ENCODE measurements at places on chromosomes 2 and 18. TPM values are rescaled to one million over a fixed set of nuclear protein-coding genes. Genes with fewer than 3 reads are reported as not detected.

DNA sequence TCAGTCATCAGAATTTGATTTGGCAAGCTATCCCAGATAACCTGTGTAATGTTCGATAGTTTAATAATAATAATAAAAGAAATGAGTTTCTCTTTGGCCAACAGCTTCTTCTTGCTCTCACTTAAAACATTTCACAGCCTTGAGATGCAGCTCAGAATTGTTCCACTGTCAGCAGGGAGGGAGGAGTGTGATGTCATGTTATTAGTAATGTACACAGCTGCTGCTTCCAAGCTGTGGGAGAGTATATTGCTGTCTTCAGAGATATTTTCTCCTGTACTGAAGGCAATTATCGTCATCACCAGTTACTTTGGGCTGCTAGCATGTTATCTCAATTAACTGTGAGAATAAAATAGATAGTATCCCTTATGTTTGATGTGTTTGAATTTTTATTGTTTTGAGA lies 146.9 kb upstream of the MAP3K20 start:
- no peak for DNase-seq

DNA sequence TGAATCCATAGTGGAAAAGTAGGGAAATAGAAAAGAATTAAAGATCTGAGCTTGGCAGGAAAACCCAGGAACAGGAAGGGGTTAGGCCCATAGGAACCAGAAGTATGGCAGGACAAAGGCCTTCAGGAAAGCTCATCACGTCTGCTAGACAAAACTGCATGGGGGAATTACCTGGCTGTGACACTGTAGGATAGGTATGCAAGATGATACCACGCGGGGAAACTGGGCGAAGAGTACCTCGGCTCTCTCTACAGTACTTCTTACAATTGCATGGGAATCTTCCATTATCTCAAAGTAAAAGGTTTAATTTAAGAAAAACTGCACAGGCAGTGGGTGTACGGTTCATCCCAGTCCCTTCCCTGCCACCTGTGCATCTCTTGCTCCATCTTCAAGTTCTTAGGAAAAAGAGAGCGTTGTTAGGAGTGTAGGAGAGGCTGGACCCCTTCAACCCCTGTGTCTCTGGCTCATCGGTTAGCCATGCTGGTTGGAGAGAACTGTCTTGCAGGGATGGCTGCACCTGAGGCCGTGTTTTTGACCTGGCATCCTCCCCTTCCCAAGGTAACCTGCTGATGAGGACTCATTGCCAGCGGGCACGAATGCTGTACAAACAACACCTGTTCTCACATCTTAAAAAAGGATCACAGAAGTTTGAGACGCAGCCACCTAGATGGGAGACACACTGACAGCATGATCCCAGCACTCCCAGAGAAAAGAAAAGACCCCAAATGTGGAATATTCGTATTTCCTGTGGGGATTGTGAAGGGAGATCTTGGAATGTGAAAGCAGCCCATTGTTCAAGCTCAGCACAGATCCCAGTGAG lies 120.5 kb upstream of the COPS8 start:
- no peak for DNase-seq

- no peak for DNase-seq
Measured at GRCh38 chr18:73688851-73689711, 458.6 kb downstream of the FBXO15 start.

DNA sequence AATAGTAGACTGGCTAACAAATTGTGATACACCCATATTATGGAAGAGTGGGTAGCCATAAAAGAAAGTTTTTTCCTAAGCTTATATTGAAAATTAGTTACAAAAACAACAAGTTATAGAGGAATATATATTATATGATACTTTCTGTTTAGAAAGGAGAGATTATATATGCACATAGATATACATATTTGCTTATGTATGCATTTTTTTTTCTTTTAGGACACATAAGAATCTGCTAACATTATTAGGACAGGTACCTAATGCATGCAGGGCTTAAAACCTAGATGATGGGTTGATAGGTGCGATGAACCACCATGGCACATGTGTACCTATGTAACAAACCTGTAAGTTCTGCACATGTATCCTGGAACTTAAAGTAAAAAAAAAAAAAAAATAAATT lies 179.6 kb upstream of the KCNJ3 start:
- no peak for DNase-seq

DNA sequence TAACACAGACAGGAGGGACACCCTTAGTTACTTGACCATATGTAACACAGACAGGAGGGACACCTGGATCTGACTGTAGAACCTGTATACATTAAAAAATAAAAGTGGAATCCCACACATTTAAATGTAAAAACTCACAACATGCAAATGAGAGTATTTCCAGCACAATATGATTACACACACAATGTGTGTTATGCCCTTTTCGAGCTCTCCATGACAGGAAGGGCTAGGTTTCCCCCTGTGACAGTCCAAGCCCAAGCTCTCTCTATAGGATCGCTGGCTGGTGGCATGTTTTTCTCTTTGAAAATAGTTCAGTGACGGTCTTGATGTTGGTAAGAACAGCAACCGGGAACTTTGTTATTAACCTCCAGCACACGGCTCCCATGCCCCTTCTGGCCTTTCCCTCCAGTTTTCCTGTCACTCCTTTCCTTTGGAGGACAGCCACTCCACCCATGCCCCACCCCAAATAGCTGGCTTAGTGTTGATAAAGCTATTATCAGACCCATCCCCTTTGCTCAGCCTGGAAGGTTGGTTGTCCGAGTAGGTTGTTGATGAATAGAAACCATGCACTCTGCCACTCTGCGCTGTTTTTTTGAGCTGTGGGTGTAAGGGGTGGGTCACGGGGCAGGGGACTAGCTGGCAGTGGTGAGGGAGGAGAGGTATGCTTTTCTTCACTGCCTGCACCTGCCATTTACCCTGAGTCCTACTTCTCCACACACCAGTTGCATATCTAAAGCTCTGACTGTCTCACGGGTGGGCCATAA lies 2.7 kb downstream of the RASGRP3 start:
- no peak for DNase-seq

GRCh38 chr2:680496-680895 lies 3.3 kb upstream of the TMEM18 start:
- DNase-seq, result no peak

DNA sequence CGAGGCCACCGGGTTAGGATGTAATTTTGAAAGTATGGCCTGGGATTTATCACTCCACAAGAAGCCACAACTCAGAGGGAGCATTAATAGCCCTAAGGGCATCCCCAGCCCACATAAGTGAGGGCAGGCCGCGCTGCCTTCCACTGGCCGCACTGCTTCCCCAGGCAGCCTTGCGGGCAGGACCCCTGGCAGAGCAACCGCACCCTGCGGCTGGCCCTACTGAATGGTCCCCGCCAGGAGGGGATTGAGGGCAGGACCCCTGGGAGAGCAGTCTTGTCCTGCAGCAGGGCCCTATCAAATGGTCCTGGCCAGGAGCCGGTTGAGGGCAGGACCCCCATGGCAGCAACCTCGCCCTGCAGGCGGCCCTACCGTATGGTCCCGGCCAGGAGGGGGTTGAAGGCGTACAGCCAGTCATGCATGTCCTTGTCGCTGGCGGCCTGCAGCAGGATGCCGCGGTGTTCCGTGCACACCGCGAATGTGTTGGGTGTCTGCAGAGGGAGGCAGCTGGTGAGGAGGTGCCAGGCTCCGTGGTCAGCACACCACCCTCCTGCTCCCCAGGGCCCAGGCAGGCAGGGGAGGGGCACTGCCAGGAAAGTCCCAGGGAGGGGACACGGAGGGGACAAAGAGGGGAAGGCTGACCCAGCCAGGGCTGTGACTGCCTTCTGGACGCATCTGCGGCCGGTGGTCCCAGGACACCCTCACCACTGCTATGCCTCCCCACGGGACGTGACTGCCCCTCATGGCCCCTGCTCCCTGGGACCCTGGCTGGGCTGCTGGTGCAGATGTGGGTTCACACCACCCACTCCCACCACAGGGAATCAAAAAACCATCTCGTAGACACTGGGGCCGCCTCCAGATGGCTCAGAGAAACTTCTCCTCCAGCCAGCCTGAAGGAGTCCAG lies 26.3 kb downstream of the AQP12A start:
- DNase-seq, result no peak

GRCh38 chr2:234146087-234146826 lies 95.8 kb downstream of the SPP2 start:
- DNase-seq, result no peak

DNA sequence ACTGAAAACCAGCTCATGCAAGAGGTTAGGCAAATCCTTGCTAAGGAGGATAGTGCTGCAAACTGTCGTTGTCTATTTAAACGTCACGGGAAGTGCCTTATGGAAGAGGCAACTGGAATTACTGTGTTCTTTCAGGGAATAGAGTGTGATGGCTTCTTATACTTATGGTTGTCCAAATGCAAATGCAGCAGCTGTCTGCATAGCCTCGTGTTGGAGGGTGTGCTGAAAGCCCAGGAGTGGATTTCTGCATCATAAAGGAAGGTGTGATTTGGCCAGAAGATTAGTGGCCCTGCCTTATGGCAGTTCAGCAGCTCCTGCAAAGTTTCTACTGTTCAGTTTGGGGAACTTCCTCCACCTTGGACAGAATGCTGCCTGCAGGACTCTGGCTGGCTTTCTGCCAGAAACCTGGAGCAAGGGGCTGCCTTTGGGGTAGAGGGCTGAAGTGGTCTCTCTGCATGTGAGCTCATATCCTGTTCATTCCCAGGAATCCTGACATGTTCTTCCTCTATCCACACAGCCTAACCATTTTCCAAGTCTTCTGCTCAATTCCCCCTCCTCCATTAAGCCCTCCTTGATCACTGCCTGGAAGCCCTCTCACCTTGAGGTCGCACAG lies 321.2 kb upstream of the CXCR4 start:
- no peak for DNase-seq

DNA sequence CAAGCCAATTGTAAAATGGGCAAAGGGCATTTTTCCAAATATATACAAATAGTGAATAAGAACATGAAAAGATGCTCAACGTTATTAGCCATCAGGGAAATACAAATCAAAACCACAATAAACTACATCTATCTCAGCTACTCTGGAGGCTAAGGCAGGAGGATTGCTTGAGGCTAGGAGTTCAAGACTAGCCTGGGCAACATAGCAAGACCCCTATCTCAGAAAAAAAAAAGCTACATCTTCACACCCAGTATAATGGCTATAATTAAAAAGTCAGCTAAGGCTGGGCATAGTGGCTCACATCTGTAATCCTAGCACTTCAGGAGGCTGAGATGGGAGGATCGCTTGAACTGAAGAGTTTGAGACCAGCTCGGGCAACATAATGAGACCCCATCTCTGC lies 12.6 kb upstream of the NCL start:
- DNase-seq, result no peak

GRCh38 chr2:22829791-22830190 lies 555.2 kb upstream of the KLHL29 start:
- DNase-seq, result no peak

DNA sequence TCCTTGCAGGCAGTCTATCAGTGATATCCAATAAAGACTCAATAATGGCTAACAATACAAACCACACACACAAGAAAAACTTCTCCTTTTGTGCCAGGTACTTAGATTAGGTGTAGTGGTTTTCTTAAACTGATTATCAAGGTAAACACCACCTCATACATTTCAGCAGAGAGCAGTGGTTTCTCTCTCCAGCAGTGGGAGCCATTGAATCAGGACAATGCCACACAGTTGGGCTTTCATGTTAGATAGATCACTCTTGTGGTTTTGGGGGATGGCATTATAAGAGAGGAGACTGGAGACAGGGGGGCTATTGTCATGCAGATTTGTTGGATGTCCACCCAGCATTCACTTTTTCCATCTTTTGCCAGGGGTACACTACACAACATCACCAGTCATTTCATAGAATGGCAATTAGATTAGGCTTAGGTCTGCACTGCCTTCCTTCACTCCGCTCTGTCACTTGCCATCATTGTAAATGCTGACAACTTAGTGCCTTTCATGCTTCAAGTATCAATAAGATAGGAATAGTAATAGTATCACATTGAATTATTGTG lies 13.6 kb upstream of the IRS1 start:
- no peak for DNase-seq

Gene CD8B2
- total RNA-seq, result 0.22 TPM

Gene FOXD4L1
- not detected for total RNA-seq

Gene TMEM127
- 61.9 TPM for total RNA-seq

Gene MYCN
- 1.5 TPM for total RNA-seq

Gene CDK15
- 0.47 TPM for total RNA-seq

Gene C2orf66
- total RNA-seq, result not detected

Gene SCG2
- 2.9 TPM for total RNA-seq

Gene CFC1
- 0.44 TPM for total RNA-seq

Gene ALPP
- total RNA-seq, result 0.37 TPM
